ENCODE measurements at places on chromosomes 1 and 21.

- DNase-seq: no peak
Measured at GRCh38 chr1:188641566-188642211, 1812.9 kb downstream of the PLA2G4A start.

- DNase-seq: no peak
Measured at GRCh38 chr21:33856893-33857527, 58.6 kb downstream of the ATP5PO start.

GRCh38 chr1:43564551-43565348, 34.1 kb downstream of the PTPRF start:
- DNase-seq: no peak

DNA sequence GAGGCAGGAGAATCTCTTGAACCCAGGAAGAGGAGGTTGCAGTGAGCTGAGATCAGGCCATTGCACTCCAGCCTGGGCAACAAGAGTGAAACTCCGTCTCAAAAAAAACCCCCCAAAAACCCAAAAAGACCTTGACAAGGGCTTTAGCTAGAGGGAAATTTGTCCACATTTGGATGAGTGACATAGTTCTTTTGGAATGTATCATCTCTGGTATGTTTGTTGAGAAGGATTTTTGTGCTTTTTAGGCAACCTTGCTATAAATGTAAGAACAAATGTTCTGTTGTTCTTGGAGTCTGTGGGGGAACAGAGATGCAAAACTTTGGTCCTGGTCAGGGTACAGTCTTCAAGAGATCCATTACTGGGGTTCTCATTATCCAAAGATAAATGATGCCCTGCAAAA, 28.9 kb downstream of the INAVA start:
- no peak for DNase-seq

DNA sequence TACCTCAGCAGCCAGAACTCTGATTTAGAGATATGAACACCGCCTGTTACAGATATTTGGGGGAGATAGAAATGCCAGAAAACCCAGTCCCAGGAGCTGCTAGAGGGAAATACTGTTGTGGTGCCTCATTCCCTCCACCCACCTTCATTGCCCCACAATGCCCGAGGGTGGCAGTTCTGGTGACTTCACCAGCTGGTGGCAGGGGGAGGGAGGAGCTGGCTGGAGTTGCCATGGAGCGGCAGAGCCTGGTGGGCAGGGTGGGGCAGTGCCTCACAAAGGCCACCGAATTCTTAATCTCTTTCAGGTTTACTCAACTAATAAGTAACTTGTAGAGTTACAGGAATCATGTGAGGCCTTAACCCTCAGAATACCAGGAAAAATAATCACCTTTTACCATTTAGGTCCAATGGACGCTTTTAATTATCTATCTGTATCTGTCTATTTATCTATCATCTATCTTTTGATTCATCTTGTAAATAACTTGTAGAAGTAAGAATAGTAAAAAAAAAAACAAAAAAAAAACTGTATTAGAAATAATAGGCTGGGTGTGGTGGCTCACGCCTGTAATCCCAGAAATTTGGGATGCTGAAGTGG, 11.7 kb upstream of the S100A11 start:
- peak; percentile 68 for DNase-seq

GRCh38 chr1:104746994-104747393, 997.3 kb downstream of the AMY1C start:
- no peak for DNase-seq

DNA sequence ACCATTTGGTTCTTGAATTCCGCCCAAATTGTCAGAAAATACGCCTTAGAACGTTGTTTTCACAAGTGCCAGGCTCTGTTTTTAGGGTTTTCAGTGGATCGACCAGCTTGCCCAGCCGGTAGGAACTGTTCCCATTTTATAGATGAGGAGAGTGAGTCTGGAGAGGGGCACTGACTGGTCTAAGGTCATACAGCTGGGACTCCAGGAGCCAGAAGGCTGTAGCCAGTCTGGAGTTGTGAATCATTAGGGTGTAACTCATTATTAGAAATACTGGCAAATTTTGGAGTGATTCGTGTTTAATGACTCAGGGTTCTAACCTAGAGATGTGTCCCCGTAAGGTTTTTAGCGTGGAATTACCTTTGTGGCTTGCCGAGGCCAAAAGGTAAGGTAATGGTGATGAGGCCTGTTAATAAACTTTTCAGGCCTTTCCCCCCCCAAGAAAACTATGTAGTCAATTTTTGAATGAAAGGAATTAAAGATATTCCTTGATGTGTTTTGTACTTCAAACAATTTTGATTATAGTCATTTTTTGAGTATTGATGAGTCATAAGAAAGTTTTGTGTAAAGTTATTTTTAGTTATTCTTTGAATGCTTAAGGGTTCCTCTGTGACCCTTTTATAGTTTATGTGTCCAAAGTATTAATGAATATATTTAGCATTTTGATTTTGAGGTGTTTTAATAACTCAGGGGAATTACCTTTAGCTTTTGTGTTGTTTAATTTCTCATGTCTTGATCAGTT, 2.1 kb downstream of the DYRK1A start:
- no peak for DNase-seq

DNA sequence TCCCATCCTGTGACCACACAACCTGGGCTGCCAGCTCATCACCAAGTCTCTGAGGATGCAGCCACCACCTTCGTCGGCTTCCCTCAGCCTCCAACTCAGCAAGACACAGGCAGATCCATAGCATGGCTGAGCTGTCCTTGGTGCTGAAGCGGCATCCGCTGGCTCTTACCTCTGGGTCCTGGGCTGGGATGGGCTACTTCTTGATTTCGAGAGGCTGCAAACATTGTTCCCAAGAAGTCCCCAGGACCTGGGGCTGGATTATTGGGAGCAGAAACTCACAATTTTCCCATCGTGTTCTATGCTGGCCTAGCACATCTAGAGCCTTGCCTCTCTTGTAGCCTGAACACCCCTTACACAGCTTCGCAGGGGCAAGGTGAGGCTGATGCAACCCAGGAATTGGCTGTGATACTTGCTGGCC, 24.9 kb upstream of the C1QA start:
- peak; percentile 2 for DNase-seq

DNA sequence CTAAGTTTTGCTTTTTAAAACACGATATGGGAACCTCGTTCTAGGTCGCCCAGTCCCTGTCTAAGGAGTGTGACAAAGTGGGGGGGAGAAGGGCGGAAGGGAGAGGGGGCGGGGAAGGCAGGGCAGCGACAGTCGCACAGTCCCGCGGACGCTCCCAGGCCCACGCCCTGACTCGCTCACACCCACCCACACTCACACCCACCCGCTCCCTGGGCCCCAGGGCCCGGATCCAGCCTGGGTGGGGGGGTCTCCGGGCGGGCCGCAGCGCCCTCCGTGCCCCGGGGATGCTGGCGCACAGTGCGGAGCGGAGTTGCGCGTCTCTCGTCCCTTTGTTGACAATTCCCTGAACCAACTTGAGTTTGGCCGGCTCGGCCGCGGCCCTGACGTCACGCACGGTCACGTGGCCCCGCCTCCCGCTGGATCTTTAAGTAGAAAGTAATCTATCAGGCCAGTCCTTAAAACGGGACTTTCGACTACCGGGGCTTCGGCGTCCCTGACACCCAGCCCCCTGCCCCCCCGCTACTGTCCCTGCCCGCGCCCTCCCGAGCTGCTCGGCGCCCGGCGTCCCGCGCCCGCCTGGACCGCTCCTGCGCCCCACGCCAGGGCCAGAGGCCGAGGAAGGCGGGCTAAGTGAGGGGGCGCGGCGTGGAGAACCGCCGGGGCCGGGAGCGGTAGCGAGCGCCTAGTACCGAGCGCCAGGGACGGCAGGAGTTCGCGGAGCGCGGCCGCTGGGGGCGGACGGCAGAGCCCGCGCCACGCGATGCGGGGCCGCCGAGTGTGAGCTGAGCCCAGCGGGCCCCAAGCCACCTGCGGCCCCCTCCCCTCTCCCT, at the start of gene FOXD3:
TSS of gene FOXD3 (plus strand) at position 454 of the 830 bp plus-strand sequence. CDS start 492 bp downstream, outside the sequence.
- DNase-seq: no peak

Measured in amniotic stem cell (primary cell).